ENCODE measurements at places on chromosomes 3 and 15.

DNA sequence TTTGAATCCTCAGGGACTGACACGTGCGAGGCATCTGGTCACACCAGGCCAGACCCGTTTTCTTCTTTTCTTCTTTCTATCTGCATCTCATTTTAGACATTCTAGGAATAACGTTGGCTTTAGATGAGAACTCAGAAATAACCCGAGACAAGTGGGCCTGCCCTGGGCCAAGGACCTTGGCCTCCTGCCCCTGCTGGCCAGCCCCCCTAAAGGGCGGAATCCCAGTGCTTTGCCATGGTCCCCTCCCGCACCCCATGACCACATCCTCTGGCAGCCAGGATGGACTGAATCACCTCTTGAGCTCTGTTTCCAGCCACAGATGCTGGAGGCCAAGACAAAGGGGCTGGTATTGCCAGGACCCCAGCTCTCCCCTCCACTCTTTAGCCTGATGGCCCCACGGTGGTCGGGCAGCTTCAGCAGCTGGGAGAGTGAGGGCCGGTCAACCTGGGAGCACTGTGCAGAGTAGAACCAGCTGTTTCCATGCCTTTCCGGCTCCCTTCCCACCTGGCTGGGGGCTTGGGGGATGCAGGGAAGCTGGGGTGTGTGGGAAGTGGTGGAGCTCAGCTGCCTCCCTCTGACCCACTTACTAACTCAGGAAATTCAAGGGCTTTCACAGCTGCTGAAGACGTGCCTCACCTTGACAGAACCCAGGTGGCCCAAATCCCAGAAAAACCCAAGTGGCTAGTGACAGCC lies 190.9 kb downstream of the FAM43A start:
- DNase-seq = no peak

DNA sequence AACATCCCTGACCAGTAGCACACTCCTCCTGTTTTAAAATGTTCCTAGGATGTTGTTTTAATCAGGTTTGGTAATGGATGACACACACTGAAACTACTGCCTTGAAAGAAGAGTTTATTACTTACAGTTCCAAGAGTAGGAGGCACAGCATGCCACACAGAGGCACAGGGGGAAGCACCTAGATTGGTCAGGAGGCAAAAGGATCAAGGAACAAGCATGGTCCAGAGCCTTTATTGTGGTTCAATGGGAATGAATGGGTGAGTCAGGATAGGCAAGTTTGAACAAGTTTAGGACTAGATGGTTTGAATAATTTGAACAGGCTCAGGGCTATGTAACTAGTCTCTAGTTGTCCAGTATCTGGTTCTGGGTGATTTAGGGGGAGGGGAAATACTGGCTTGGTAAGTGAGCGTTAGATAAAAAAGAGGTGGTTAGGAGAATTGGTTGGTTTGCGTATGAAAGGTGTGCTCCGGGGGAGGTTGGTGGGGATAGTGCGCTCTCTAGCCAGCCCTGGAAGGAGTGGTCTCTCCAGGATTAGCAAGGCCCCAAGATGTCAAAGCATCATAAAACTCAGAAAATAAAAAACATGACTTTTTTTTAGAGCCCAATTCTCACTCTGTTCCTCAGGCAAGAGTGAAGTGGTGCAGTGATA lies 35.1 kb downstream of the TMOD3 start:
- no peak for DNase-seq

DNA sequence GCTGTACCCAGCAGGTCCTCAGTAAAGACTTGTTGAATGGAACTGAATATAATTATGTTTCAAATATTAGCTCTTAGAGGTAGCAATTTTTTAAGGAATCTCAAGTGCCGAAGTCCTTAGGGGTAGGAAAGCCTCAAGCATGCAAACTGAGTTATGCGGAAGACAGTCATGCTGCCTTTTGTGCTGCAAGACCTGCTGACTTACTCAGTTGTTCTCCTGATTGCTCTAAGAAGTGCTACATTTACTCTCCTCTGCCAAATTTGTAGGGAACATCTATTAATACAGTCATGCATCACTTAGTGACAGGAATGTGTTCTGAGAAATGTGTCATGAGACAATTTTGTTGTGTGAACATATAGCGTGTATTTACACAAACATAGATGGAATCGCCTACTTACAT lies 325.6 kb upstream of the AZI2 start:
- no peak for DNase-seq

GRCh38 chr3:57557085-57557537 lies 1.0 kb downstream of the PDE12 start:
- no peak for DNase-seq

DNA sequence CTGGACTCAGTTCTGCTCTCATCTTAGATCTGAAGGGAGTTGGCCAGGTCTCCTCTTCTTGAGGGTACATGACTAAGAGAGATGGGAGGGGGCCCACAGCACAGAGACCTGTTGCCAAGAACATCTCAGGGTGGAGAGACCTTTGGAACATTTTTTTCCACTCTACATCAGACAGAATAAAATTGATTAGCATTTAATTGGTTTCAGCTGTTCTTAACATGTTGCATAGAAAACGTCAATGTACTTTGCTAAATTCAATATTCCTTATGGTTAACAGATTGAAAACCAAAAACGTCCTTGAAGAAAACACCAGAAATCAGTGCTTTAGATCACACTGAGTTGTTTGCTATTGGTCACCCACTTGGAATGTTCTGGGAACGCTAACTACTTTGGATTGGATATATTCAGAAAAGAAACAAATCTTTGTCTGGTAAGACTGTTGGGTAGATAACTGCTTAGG lies 36.4 kb upstream of the FSTL1 start:
- DNase-seq = no peak
